ENCODE measurements at places on chromosomes 3 and 15.
A peak's percentile ranks its signal among the peaks of the same experiment; 100 is the strongest.

DNA sequence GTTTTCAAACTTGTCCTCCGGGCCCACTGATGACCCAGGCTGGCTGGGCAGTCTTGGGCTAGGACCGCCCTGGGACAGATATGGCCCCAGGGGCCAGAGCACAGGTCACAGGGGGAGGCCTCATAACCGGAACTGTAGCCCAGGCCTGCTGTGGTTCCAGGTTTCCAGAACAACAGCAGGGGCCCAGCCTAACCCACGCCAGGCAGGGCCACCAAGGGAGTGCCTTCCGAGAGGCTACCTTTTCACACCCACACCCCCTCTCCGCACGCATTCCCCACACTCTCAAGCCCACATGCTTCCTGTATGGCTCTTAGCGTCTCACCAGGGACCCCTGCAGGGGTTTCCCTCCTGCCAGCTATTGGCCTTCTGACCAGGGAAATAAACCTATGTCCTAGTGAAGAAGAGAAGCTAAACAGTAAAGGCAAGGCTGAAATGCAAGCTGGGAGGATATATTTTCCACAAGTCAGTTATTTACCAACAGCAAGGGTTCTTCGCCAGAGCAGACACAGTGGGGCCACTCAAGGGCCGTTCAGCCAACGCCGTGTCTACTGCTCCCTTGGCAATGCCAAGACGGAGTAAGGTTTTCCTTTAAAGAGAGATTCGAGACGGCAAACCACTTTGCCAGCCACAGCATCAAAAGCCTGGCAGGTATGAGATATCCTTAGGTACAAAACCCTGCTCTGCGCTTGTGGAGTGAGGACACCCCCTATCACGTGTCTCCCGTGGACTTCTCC lies 135.1 kb downstream of the ATP10A start:
- no peak for DNase-seq

DNA sequence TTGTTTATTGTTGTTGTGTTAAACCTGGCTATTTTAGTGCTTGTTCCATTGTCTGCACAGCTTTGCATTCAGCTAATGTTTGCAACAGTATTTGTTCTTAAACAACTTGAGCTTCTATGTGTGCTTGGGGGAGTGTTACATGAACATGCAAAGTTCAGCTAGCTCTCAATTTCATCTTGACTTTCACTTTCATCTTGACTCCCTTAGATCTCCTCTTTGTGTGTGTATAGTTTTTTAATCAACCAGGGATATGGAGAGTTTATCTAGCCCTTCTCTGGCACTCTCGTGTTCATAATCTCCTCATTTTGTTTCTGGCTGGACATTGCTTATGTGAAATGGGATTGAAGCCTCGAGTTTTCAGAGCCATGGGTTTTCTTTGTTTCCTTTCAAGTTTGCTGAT lies 212.4 kb upstream of the ZBTB20 start:
- DNase-seq = peak; percentile 3

DNA sequence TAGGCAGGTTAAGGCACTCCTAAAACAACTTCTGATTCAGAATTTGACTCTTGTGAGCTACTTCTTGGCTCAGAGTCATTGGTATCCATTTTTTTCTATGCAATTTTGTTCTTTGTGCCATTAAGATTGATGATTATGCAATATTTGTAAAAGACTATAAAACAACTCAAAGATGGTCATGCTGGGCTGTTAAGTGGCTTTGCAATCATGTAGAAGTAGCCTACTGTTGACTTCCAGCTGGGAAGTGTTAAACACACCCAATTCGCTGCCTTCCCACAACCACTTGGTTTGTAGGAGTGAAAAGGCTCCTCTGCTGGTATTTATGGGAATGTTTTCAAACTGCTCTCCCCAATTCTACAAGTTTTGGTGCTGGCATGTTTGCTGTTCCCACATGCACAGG lies 74.7 kb upstream of the COL6A6 start:
- no peak for DNase-seq

DNA sequence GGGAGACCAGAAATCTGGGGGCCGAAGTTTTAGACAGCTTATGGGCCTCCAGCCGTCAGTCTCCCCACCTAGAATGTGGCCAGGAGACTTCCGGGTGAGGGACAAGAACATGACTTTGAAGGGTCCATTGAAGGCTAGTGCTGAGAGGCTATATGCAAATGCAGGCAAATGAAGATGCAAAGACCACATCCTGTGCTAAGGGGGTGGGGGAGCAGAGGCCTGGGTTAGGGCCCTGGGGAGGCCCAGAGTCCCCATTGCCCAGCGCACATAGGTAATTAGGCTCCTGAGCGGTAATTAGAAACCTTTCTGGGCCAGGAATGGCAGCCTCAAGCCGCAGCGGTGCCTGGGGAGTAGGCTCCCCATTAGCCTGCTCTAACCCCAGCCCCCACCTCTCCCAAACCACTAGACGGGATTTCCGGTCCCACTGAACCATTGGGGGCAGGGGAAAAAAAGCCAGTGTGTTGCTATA lies 6.8 kb downstream of the CSK start:
- peak; percentile 44 for DNase-seq

DNA sequence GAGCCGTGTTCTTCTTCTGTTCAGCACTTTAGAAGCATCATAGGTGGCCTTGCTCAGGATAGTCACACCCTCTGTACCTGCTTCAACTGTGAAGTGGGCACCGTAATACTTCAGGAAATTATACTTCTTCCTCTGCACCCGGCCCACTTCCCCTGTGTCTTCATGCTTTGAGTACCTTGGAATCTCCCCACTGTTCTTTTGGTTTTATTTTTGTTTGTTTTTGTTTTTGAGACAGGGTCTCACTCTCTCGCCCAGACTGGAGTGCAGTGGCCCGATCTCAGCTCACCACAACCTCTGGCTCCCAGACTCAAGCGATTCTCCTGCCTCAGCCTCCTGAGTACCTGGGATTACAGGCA lies 1.7 kb downstream of the P2RY14 start:
- DNase-seq = no peak

DNA sequence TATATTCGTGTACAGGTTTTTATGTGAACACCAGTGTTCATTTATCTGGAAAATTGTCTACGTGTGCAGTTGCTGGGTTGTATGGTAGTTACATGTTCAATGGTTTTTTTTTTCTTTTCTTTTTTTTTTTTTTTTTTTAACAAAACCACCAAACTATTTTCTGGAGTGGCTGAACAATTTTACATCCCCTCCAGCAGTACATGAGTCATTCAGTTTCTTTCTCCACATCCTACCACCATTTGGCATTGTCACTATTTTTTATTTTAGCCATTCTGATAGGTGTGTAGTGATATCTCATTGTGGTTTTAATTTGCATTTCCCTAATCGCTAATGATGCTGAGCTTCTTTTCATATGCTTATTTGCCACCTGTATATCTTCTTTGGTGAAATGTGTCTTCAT lies 256.3 kb upstream of the EOMES start:
- no peak for DNase-seq

- no peak for DNase-seq
Measured at GRCh38 chr3:145518639-145519038, 642.3 kb downstream of the PLOD2 start.

- no peak for DNase-seq
Measured at GRCh38 chr3:13836658-13837587, 42.9 kb downstream of the WNT7A start.

DNA sequence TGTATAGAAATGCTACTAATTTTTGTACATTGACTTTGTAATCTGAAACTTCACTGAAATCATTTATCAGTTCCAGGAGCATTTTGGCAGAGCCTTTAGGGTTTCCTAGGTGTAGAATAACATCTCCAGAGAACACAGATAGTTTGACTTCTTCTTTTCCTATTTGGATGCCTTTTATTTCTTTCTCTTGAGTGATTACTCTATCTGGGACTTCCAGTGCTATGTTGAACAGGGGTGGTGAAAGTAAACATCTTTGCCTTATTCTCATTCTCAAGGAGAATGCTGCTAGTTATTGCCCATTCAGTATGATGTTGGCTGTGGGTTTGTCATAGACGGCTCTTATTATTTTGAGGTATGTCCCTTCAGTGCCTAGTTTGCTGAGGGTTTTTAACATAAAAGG lies 697.9 kb upstream of the ROBO1 start:
- DNase-seq = no peak

DNA sequence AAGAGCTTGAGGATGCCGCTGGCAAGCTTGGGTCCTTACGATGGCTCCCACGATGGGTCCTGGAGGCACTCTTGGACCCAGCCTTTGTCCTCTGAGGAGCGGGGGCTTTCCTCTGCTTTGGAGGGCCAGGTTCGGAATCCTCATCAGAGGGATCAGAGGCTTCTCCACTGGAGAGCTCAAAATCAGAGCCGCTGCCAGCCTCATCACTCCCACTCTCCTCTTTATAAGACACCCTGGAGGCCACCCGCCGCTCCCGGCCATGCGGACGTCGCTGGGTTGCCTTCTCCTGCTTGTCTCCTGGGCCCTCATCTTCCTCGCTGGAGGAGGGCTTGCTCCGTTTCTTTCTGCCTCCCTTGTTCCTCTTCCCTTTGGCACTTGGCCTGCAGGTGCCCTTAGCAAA lies 20.0 kb downstream of the XPC start:
- no peak for DNase-seq

GRCh38 chr3:54541369-54541768 lies 386.5 kb downstream of the LRTM1 start:
- DNase-seq = no peak

DNA sequence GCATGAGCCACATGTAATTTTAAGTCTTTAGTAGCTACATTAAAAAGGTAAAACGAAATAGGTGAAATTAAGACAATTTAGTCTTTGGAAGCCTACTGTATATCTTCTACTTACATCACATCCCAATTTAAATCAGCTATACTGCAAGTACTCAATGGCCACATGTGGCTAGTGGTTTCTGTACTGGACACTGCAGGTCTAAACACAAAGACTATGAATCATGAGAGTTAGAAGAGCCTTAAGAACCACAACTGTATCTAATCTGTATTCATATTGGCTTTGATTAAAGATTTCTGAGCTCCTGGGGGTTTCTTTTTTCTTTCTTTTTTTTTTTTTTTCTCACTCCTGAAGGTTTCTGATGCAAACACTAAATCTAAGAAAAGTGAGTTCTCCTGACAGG lies 2.3 kb upstream of the EIF1B start:
- DNase-seq = no peak

GRCh38 chr3:29679944-29680343 lies 399.1 kb downstream of the RBMS3 start:
- DNase-seq = no peak

DNA sequence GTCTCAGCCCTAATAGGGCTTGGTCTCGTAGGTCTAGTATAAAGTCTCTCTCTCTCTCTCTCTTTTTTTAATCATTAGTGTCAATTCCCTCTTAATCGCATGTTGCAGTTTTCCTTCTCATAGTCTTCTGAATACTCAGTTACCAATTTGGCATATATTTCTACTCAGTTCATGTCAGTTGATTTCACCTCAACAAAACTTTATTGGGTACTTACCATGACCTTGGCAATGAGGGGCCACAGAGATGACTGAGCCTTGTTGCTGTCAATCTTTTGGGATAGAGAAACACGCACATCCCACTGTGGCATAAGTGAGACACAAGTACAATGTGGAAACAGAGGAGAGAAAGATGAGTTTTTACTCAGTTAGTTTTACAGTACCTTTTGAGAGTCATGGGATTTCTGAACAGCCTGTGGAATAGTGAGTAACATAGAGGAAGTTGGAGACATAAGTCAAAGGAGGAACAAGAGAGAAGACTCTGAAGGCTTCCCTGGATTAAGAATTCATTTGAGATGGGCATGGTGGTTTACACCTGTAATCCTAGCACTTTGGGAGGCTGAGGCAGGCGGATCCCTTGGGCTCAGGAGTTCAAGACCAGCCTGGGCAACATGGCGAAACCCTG lies 150.2 kb upstream of the CBLB start:
- DNase-seq = no peak

DNA sequence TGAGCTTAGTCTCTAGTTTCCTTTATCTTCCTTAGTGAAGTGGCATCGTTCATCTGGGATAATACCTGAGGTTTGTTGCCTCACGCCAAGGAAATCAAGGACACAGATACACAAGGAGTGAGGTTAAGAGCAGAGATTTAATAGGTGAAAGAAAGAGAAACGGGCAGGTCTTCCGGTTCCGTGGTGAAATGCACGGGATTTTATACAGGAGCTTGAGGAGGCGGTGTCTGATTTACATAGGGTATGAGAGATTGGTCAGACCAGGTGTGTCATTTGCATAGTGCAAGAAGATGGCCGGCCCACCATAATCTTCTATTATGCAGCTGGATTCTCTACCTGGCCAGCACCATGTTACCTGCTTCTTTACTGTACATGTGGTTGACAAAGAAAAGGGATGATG lies 17.2 kb downstream of the ARRDC4 start:
- peak; percentile 53 for DNase-seq

- DNase-seq = no peak
Measured at GRCh38 chr15:73621286-73621826, 11.8 kb downstream of the NPTN start.

DNA sequence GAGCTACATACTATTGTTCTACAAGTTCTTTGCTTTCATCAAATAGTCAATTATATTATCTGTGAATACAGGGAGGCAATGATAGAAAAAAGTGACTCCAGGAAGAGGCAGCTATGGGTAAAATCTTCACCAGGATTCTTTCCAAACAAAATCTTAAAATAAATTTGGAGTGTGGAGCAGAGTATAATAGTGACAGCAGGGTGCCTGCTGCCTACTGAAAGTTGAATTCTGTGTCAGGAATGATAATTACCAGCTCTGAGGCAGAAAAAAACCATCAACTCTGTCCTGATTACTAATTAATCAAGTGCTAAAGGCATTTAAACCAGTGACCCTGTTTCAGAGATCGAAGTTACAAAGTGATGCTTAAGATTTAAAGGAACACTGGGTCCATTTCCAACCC lies 148.0 kb downstream of the DIPK2A start:
- DNase-seq = no peak

- DNase-seq = no peak
Measured at GRCh38 chr3:108569336-108569735, 19.9 kb downstream of the CIP2A start.

DNA sequence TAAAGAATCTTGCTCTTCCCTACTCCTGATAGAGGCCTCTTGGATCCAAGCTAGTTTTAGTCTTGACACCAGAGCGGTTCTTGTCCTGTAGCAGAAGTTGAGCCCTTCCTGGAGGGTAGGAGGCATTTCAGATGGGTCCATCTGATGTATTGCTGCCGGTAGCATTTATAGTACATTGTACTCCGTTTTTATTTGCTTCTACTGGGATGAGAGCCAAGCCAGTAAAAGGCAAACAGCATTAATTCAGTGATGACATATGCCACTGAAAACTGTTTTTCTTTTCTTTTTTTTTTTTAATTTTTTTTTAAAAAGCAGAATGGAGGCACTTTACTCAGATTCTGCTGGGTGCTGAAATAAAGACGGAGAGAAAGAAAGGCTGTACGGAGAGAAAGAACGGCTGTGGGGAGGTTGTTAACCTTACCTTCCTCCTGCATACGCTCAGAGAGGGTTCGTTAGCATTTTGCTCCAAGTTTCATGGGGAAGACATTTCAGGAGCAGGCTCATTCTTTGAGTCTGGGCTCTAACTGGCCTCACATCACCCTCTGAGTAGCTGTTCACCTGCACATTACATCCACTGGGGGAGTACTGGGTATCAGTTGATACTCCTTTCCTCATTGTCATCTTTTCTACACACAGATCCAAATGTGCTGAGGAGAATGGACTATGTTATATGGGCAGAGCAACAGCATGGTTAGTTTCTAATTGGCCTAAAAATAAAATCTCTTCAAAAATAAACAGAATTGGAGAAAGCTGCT lies 161.5 kb downstream of the FEZF2 start:
- no peak for DNase-seq
